ENCODE measurements at places on chromosomes 6 and 20.

DNA sequence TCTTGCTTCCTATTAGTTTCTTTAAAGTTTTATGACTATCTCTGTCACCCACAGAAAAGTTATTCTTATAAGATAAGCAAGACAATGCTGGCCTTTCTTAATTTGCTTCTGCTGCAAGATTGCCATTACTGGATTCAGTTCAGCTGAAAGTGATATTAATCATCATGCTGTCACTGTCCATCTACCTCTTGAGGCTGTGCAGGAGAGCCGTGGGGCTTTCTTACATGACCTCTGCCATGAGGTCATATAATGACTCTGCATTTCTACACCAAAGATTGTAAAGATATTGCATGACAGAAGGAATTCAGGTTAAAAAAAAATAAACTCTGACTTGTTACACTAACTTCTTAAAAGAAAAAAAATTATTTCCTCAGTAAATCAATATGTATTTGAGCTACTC lies 106.9 kb downstream of the TRDN start:
- DNase-seq = no peak

DNA sequence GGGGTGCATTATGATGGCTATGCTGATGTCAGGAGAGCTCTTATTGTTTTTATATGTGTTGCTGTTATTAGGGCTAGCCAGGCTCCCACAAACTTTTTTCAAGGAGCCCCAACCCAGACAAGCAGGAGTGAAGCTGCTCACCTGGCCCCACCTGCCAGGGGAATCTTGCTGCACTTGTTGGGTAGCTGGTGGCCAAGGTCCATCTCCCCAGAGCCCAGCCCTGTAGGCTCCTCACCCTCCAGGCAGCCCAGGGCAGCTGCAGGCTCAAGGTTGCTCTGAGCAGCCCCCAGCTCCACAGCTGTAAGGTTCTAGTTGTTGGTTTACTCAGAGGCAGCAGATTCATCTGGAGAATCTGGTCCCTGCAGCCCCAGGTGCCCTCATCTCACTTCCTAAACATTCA lies 46.8 kb upstream of the SIRPA start:
- no peak for DNase-seq

- DNase-seq = no peak
Measured at GRCh38 chr6:130980310-130981032, 82.6 kb downstream of the EPB41L2 start.

DNA sequence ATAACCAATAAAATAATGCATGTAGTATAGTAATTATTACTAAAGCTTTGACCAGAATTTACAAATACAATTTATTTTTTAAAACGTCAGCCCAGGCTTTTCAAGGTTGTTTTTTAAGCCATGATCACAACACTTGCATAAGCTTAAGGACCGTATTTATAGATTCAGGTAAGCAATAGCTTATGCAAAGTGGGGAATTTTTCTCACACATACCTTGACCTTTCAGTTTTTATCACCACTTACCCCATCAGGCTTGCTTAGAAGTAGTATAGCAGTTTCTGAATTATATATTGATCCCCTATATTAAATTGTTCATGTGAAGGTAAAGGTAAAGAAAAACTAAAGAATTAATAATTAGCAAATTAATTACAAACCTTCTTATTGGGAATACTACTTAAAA lies 232.3 kb upstream of the FKBP1C start:
- no peak for DNase-seq

DNA sequence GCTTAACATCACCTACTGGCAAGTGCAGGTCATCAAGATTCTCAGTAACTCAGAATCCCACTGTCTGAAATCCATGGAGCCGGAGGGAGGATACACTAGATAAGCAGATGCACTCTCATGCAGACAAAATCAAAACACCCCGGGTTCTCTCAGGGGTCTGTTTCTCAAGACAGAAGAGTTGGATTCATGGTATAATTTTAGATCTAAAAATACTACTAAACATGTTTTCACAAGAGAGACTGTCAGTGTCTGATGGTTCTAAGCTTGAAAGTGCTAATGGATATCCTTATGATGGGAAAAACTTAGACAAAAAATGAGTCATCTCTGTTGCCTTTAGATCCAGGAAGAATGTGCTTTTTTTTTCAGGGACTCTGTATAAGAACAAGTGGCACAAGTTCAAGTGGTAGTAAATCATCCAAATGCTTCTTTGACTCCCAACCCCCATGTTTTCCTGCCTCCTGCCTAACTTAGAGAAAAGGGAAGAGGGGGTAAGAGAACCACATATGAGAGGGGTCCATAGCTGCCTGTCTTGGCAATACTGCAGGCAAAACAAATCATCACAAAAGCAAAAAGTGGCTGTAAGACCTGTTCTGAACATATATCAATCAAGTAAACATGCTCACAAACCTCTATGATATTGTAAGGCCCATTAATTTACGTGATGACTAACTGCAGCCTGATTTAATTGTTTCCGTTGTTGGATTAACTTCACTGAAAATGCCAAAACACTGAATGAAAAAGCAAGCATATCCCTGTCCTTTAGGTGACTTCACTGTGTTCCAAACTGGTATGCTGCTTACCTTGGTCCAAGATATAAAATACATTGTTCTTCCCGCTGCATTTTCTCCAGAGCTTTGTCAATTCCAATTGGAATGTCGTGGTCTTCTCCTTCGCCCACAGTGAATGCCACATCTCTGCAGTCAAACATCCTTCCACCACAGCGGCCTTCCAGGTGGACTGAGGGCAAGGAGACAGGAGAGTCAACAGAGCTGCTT lies 84.0 kb upstream of the TULP1 start:
- no peak for DNase-seq

DNA sequence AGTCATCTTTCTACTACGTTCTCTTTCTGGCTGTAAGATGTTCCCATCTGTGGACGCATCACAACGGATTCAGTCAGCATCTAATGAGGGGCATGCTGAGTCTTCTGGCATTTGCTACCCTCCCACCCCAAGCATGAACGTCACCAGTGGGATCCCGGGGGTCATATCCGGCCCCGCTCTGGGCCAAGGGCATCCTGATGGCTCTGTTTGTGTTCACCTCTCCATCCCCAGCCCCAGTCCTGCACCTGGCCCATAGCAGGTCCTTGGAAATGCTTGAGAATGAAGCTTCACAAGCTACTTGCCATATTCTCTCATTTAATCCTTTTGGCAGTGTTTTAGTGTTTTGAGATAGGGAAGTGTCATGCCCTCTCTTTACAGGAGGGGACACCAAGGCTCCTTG lies 14.9 kb downstream of the APCDD1L start:
- DNase-seq = no peak

DNA sequence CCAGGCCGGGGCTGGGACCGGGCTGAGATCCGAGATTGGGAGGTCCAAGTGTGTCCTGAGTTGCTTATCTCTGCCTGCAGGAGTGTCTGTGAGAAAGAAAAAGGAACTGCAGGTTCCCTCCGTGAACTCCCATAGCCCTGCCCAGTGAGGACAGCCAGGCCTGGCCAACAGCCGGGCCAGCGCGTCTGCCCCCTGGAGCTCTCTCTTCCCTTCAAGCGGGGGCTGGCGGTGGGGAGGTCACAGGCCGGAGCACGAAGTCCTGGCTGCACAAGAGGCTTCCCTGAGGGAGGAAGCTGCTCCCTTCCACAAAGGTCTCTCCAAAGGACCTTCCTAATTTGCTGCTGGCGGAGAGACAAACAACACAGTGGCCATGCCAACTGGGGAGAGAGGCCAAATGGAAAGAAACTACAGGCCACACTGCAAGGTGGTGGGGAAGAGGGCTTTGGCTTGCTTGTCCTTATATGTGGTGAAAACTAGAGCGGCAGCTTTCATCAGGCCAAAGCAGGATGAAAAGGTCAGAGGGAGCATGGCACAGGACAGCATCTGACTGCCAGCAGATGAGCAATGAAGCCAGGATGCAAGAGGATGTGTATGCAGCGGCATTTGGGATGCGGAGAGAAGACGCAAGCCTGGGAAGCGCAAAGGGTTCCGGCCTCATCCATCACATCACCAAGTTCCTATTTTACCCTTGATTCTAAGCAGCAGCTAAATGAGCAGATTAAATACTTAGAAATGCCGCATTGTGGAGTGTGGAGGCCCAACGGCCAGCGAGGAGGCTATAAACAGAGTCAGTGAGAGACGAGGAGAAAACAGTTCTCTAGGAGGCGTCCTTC lies 260.0 kb downstream of the ERMARD start:
- no peak for DNase-seq

DNA sequence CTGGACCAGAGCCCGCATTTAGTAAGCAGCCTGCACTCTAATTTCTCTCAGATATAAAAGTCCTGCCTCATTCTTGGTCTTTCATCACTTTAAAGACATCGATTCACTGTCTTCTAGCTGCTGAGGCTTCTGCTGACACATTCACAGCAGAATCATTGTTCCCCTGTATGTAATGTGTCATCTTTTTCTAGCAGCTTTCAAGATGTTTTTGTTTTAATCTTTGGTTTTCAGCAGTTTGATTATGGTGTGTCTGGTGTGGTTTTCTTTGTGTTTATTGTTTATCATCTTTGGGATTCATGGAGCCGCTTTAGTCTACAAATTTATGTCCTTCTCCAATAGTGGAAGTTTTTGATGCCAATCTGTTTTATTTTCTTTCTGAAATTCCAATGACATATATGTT lies 157.3 kb upstream of the STMND1 start:
- DNase-seq = no peak

DNA sequence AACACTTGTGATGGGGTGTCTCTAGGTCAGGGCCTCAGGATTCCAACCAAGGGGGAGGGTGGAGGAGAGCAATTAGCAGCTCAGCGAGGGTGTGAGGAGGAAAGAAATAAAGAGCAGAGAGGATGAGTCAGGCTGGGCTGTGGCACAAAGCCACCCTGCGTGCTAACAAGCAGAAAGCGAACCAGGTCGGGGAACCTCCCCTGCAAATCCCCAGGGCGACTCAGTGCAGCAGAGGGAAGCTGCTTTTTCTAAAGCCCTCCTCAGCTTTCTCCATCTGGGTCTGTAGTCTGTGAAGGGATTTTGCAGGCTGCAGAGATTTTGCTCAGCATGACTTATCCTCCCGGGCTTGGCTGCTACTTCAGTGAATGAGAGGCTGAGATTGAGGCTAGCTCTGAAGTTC lies 6.6 kb upstream of the SPO11 start:
- DNase-seq = peak; percentile 61

DNA sequence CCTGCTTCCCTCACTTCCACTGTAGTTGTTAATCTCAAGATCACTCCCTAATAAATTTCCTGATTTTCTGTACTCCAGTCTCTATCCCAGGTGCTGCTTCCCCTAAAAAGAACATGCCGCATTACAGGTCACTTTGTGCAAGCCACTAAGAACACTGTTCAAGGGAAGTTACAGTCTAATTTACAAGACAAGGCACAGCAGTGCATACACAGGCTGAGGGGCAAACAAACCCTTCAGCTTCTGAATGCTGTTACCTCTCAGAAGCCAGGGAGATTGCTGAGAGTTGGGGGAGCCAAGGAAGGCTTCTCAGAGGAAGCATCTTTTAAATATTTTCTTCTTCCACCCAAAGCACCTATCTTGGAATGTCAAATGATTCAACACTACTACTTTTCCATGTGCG lies 445.3 kb upstream of the FLRT3 start:
- no peak for DNase-seq

- DNase-seq = no peak
Measured at GRCh38 chr6:107736713-107737396, 87.3 kb downstream of the SCML4 start.

GRCh38 chr6:25833136-25833535 lies 1.3 kb upstream of the SLC17A1 start:
- no peak for DNase-seq

- no peak for DNase-seq
Measured at GRCh38 chr6:36139431-36139830, 9.1 kb downstream of the MAPK13 start.

DNA sequence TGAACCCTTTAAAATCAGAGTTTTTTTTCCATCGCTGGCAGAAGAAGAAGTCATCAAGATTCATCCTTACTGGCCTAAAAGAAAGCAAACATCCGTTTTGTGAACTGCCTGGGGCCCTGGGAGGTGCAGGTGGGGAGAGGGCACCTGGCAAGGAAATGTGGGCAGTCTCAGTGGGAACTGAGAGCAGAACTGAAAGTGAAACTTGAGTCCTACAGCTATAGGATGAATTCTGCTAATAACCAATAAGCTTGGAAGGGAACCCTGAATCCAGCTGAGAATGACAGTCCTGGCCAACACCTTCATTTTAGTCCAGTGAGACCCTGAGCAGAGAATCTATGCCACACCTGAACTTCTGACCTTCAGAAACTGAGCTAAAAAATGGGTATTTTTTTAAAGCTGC lies 130.1 kb upstream of the ASCC3 start:
- no peak for DNase-seq

GRCh38 chr6:52500238-52501129 lies 76.4 kb downstream of the TRAM2 start:
- DNase-seq = no peak

GRCh38 chr6:153980171-153980570 lies 58.9 kb upstream of the OPRM1 start:
- DNase-seq = no peak

DNA sequence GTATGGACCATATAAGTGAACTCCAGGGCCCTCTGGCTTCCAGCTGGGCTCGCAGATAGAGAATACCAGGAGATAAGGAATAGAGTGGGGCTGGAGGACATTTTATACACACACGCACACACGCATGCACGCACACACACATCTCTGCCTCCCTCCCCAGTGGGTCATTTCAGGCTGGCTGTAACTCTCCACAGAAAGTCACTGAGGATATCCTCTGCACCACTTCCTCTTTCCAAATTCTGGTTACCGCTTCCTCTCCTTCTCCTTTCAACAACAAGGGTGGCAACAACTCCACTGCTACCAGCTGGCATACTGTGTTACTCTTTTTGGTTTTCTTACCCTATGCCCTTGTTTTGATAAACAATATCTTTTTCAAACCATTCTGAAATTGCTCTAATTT lies 280.2 kb downstream of the COL12A1 start:
- DNase-seq = no peak

GRCh38 chr20:41357424-41358163 lies 9.0 kb downstream of the EMILIN3 start:
- DNase-seq = no peak

DNA sequence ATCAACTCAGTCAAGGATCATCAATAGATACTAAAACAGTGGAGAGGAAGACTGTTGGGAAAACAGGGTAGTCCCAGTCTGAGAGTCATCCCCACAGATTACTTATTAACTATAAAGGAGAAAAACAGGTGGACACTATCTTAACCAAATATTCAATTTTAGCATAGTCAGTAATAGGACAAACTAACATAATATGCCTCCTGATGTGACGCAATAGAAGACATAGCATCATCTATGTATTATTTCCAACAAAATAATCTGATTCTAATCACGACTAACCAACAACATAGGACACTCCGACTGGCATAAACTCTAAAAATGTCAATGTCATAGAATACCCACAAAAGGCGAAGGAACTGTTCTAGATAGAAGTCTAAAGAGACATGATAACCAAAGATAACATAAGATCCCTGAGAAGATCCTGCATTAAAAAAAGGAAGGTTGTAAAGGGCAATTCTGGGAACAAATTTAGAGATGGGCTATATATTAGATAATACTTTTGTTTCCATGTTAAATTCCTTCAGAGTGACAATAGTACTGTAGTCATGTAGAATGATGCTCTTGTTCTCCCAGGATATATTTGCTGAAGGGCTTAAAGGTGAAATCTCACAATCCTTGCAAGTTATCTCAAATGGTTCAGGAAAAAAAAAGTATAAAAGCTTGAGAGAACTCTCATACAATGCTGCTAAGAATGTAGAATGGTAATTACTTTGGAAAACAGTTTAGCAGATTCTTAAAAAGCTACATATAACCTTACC lies 28.9 kb downstream of the ILRUN start:
- DNase-seq = no peak

Measured in neuronal stem cell (in vitro differentiated cells).